Activated T-helper 1 cell treated with anti-CD3 and anti-CD28 coated beads, Interleukin-2, amount 50 U/mL, for 16 hours (primary cell): ENCODE measurements at places on chromosomes 4 and X.

- DNase-seq = no peak
These were observed 816.0 kb upstream of the NDST4 start for GRCh38 chr4:115929373-115929772.

DNA sequence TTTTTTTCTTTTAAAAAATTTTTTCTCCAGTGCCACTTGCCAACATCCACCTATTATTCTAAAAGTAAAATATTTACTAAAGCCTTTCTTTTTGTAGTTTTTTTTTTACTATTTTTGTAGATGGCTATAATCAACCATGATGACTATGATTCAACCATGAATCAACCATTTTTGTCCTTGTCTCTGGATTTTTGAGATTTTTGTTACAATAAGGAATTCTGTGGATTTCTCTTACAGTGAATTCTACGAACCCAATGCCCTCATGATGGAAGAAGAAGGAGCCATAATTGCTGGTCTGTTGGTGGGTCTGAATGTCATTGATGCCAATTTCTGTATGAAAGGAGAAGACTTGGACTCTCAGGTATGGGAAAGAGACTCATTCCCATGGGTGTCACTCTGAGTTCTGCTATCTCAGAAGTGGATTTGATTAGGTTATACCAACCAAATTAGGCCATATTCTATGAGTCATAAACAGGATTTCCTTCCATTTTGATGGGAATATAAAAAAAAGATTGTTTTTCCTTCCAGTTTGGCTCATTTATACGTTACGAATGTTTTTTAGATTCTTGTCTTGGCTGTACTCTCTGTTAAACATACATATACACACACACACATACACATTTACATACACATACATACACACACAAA, 46.7 kb downstream of the RUFY3 start:
- no peak for DNase-seq

GRCh38 chr4:88939697-88940096, 117.3 kb downstream of the FAM13A start:
- DNase-seq = no peak

DNA sequence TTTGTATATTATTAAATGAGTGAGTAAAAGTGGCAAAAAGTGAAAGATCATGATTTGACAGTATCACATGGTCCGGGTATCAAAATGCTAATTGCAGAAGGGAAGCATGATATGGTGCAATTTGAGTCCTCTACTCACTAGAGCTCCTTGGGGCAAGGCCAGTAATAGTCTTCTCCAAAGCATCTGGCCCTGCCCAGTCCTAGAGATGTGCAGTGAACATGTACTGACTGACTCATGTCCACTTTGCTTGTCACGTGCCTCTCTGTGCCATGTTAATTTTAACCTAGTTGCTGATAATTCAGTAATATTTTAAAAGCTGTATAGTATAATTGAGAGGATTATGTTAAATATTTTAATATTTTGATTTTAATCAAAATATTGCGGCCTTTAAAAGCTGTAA, 54.6 kb upstream of the TENM3 start:
- DNase-seq = no peak

- no peak for DNase-seq
These were observed 61.2 kb downstream of the STARD8 start for GRCh38 chrX:68708503-68709290.

GRCh38 chr4:26406346-26406975, 83.8 kb downstream of the CCKAR start:
- DNase-seq = no peak

GRCh38 chrX:135581496-135581895, 61.0 kb downstream of the INTS6L start:
- DNase-seq = no peak

GRCh38 chr4:79663141-79663540, 255.1 kb upstream of the GK2 start:
- DNase-seq = no peak
